ENCODE measurements at places on chromosomes 7 and 10.

DNA sequence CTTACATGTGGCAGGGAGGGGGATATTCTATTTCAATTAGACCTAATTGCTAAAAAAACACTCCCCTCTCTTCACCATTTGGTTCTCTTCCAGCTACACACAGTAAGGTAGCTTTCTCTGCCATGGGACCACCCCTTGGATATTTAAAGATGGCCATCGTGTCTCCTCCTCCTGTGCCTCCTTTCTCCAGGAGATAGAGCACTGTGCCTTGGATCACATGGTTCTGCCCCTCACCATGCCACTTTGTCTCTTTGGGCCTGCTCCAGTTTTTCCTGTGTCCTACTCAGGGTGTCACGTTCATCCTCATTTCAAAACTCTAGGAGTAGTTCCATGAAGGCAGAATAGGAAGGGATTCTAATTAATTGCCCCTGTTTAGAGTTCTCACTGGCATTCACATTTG, 1060.2 kb downstream of the KCNMA1 start:
- no peak for DNase-seq

GRCh38 chr10:49183596-49184542, 4.3 kb downstream of the TMEM273 start:
- DNase-seq = no peak

DNA sequence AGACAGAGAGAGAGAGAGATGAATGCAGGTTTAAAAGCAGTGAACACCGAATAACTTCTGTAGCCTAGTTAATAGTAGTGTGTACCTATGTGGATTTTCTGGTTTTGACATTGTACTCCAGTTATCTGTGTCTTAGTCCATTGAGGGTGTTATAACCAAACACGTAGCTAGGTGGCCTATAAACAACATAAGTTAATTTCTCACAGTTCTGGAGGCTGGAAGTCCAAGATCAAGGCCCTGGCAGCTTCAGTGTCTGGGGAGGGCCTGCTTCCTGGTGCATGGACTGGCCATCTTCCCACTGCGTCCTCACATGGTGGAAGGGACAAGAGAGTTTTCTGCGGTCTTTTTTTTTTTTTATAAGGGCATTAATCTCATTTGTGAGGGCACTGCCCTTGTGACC, 23.5 kb downstream of the AOC1 start:
- DNase-seq = no peak

GRCh38 chr10:99870123-99870730, 87.8 kb downstream of the ABCC2 start:
- DNase-seq = no peak

- DNase-seq = no peak
Measured at GRCh38 chr7:47484923-47485639, 96.8 kb downstream of the TNS3 start.
